ENCODE measurements at places on chromosomes 2 and 18. TPM values are rescaled to one million over a fixed set of nuclear protein-coding genes. Genes with fewer than 3 reads are reported as not detected.

Gene GPR148
- not detected for total RNA-seq

Gene AGXT
- total RNA-seq = not detected

Gene TLX2
- total RNA-seq = 21.2 TPM

Gene KCTD18
- total RNA-seq = 4.7 TPM

Gene SLC16A14
- 4.4 TPM for total RNA-seq

Gene PNO1
- total RNA-seq = 11.0 TPM

DNA sequence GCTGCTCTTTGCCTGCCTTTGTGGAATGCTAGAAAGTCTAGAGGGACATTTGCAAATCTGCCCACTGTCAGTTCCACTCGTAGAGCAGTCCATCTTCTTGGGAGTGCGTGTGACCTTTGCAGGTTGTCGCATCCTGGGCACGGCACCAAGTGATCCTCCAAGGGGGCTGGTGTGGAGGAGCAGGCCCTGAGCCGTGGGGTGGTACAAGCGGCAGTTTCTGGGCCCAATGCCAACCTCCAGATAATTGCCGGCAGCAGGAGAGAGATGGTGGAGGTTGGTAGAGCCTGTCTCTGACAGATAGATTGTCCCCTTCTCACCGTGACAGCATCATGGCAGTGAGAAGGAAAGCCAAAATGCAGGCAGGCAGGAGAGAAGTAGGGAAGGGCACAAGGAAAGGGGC is 150.7 kb upstream of the SLC14A2 start:
- no peak overlapping the region for H3K4me3 ChIP-seq
- no peak overlapping the region for H3K27ac ChIP-seq
- H3K36me3 ChIP-seq = no peaks in the 10 kb centered on the region
- H3K27me3 ChIP-seq = peaks cover 4% of the 10 kb centered on the region
- DNase-seq = no peak

GRCh38 chr2:205428811-205429210 is 253.5 kb upstream of the NRP2 start:
- no peak for DNase-seq
- H3K36me3 ChIP-seq = no peaks in the 10 kb centered on the region
- H3K27ac ChIP-seq = no peak overlapping the region
- no peaks in the 10 kb centered on the region for H3K27me3 ChIP-seq

DNA sequence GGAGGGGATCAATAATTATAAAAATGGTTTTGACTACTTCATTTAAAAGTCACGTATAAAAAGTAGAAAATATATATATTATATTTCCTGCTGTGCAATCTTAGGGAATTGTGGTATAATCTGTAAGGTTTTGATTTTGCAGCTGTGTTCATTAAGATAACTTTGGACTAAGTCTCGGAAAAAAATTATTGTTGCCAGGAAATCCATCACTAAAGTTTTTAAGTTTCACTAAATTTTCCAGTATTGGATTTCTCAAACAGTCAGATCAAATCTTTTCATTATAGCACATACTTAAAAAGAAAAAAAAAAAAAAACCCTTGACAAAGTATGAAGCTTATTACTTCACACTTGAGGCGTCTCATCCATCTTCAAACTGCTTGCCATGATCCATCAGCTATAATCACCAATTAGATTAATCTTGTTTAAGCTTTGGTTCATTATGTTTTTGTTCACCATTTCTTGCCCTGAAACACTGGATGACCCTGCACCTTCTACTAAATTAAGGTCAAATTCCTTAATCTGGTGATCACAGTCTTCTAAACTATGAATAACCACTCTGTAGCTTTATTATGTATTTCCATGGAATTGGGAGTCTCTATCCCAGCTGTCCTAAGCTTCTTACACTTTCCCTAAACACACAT is 326.6 kb upstream of the COL3A1 start:
- H3K27me3 ChIP-seq = no peaks in the 10 kb centered on the region
- no peaks in the 10 kb centered on the region for H3K4me1 ChIP-seq
- no peak for DNase-seq
- H3K36me3 ChIP-seq = no peaks in the 10 kb centered on the region
- H3K27ac ChIP-seq = no peak overlapping the region

DNA sequence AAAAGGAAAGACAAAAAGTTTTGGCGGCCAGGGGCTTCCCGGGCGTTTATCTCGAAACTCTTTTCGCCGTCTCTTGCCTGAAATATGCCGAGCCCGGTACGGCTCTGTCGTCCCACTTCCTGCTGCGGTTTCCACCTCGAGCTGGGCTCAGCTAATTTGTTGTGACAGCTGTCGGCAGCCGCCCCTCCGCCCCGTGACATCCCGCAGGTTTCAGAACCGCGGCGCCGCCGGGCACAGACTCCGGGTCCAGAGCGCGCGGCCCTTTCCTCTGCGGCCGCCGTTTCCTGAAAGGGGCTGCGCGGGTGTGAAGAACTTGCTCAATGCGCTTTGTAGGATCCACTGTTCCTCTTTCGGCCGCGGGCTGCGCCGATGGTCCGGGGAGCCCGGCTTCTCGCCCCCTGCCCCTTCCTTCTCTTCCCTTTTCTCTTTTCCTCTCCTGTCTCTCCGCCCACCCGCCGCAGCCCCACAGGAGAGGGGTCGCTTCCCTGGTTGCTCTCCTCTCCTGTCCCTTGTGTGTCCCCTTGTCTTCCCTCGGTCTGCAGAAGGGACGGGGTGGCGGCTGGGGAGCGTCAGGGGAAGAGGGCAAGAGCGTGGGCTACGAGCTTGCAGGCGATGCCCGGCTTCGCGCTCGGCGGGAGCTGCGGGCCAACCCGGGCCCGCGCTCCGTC is 648 bp downstream of the ARID5A start:
- peaks cover 4% of the 10 kb centered on the region for H3K4me1 ChIP-seq
- H3K27me3 ChIP-seq = peaks cover 5% of the 10 kb centered on the region
- H3K27ac ChIP-seq = no peak overlapping the region
- H3K4me3 ChIP-seq = peak overlapping the region; percentile 90

DNA sequence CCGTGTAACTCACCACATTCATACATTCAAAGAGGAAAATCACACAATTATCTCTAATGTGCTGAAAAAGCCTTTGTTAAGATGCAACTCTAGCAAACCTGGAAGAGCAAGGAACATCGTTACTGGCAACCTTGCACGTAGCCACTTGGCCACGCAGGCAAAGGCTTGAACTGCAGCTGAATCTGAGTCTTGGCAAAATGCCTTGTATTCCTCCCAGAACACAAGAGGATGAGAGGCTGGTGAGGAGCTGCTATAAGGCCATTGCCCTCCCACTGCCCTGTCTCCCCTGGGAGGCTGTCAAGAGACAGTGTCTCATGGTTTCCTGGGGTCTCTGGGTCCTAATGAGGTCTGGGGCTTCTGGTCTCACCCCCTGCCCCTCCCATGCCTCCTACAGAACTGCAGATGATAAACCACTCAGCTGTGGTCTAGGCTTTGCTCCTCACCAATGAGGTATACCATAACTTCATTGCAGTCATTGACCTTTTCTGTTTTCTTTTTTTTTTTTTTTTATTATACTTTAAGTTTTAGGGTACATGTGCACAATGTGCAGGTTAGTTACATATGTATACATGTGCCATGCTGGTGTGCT is 141.4 kb downstream of the SPP2 start:
- no peaks in the 10 kb centered on the region for H3K36me3 ChIP-seq
- H3K4me1 ChIP-seq = peaks cover 3% of the 10 kb centered on the region
- no peak for DNase-seq
- no peaks in the 10 kb centered on the region for H3K27me3 ChIP-seq

- H3K27ac ChIP-seq = no peak overlapping the region
- peaks cover 1% of the 10 kb centered on the region for H3K36me3 ChIP-seq
Measured at GRCh38 chr2:237743024-237743423, 55.6 kb upstream of the RBM44 start.

DNA sequence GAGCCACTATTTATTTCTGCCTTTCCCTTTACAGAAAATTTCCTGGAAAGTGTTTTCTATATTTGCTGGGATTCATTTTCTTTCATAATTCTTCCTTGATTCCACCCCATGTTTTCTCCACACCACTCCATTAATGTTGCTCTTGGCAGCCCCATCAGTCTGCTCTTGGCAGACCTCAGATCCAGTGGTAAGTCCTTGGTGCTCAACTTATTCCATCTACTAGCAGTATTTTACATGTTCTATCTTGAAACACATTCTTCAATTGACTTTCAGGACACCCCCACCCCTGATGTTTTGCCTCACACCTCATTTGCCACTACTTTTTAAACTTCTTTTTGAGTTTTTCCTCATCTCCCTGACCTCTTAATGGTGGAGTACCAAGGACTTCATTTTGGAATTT is 65.0 kb downstream of the HNMT start:
- H3K4me1 ChIP-seq = peaks cover 1% of the 10 kb centered on the region
- H3K27me3 ChIP-seq = no peaks in the 10 kb centered on the region
- H3K4me3 ChIP-seq = no peak overlapping the region
- no peak overlapping the region for H3K27ac ChIP-seq

GRCh38 chr2:64730551-64731262 is 77.0 kb upstream of the SERTAD2 start:
- H3K4me1 ChIP-seq = peaks cover 12% of the 10 kb centered on the region
- no peaks in the 10 kb centered on the region for H3K27me3 ChIP-seq
- H3K4me3 ChIP-seq = no peak overlapping the region
- no peaks in the 10 kb centered on the region for H3K36me3 ChIP-seq
- peak overlapping the region; percentile 25 for H3K27ac ChIP-seq

- DNase-seq = no peak
- H3K27me3 ChIP-seq = no peaks in the 10 kb centered on the region
- no peaks in the 10 kb centered on the region for H3K36me3 ChIP-seq
Measured at GRCh38 chr2:164739966-164740365, 101.7 kb downstream of the COBLL1 start.

DNA sequence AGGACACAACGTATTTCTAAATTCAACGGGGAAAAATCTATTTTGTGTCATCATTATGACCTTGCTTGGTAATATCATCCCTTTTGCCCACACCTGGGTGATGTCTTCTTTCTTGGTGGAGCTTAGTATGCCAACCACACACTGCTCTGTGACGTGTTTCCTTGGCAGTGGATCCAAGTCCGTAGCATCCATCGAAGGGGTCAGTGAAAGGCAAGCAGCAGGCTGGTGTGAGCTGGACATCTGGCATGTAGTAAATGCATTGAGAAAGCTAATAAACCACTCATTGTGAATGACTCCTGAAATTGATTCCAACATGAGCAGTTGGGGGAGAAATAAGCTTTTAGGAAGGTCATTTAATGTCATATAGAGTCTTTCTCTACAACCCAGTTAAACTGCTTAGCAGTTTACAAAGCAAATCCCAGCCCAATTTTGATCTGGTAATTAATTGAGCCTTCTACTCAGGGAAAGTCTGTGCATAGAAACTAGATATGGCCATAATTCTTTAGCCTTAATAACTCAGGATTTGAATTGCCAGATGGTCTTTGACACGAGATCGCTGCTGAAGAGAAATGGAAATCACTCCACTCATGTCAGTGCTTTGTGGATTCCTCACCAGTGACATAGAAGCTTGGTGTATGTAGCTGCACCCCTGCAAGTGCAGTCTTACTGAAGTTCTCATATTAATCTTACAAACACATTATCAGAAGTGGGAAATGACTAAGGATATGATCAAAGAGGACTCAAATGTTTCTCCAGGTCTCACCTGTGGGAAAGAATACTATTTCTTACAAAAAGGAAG is 494.8 kb downstream of the CMPK2 start:
- peak overlapping the region; percentile 32 for H3K4me3 ChIP-seq
- H3K36me3 ChIP-seq = peaks cover 5% of the 10 kb centered on the region
- H3K27ac ChIP-seq = peak overlapping the region; percentile 97
- DNase-seq = peak; percentile 28
- peaks cover 7% of the 10 kb centered on the region for H3K27me3 ChIP-seq
- H3K4me1 ChIP-seq = peaks cover 22% of the 10 kb centered on the region

- no peaks in the 10 kb centered on the region for H3K4me1 ChIP-seq
- H3K27ac ChIP-seq = no peak overlapping the region
- H3K27me3 ChIP-seq = no peaks in the 10 kb centered on the region
- no peaks in the 10 kb centered on the region for H3K36me3 ChIP-seq
- H3K4me3 ChIP-seq = no peak overlapping the region
Measured at GRCh38 chr2:210399440-210400041, 77.0 kb downstream of the LANCL1 start.

DNA sequence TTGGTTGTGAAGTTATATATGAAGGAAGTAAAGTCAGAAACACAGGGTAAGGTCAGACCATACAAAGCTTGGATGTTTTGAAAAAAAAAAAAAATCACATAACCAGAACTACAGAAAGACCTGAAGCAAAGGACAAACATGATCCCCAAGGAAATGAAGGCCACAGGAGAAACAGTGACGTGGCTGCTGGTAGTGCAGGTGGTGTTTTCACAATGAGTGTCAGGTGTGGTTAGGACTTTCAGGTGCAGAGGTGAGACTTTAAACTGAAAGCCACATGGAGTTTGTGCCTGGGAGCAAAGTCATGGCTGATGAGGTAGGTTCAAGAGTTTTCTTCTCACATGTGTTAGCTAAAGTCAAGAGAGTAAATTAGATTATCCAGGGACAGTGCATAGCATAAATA is 270.7 kb downstream of the PIEZO2 start:
- H3K27me3 ChIP-seq = peaks cover 2% of the 10 kb centered on the region
- no peak overlapping the region for H3K27ac ChIP-seq
- H3K4me3 ChIP-seq = no peak overlapping the region

DNA sequence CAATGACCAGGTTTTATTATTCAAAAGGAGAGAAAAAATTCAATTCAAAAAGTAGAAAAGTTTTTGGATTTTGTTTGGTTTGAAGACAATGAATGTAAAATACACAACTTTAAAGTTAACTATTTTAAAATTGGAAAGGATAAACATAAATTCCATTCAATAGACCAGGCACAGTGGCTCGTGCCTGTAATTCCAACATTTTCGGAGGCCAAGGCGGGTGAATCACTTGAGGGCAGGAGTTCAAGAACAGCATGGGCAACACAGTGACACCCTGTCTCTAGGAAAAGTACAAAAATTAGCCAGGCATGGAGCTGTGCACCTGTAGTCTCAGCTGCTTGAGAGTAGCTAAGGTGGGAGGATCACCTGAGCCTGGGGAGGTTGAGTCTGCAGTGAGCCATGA is 54.7 kb downstream of the SCN9A start:
- H3K4me1 ChIP-seq = no peaks in the 10 kb centered on the region
- DNase-seq = no peak
- no peaks in the 10 kb centered on the region for H3K27me3 ChIP-seq
- no peaks in the 10 kb centered on the region for H3K36me3 ChIP-seq
- H3K4me3 ChIP-seq = no peak overlapping the region
- H3K27ac ChIP-seq = no peak overlapping the region

GRCh38 chr2:68689553-68690537 is 44.8 kb upstream of the ARHGAP25 start:
- no peak for DNase-seq
- H3K27me3 ChIP-seq = peaks cover 8% of the 10 kb centered on the region
- no peak overlapping the region for H3K4me3 ChIP-seq
- peaks cover 24% of the 10 kb centered on the region for H3K4me1 ChIP-seq
- no peaks in the 10 kb centered on the region for H3K36me3 ChIP-seq
- H3K27ac ChIP-seq = no peak overlapping the region

- H3K27ac ChIP-seq = no peak overlapping the region
- DNase-seq = no peak
- H3K4me1 ChIP-seq = no peaks in the 10 kb centered on the region
- H3K27me3 ChIP-seq = no peaks in the 10 kb centered on the region
- peaks cover 12% of the 10 kb centered on the region for H3K36me3 ChIP-seq
Measured at GRCh38 chr2:201733544-201733943, 35.1 kb upstream of the MPP4 start.

DNA sequence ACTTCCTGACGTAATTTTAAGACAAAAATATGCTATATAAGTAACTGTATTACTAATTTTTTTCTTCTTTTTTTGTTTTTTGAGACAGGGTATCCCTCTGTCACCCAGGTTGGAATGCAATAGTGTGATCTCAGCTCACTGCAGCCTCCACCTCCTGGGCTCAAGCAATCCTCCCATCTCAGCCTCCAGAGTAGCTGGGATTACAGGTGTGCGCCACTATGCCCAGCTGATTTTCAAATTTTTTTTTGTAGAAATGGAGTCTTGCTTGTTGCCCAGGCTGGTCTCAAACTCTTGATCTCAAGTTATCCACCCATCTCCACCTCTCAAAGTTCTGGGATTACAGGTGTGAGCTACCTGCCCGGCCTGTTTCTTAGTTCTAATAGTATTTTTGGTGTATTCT is 29.7 kb downstream of the TCF23 start:
- H3K4me3 ChIP-seq = no peak overlapping the region
- peaks cover 5% of the 10 kb centered on the region for H3K27me3 ChIP-seq
- no peak for DNase-seq
- no peaks in the 10 kb centered on the region for H3K4me1 ChIP-seq

Measured in glutamatergic neuron (in vitro differentiated cells).